ENCODE measurements at places on chromosomes 1 and 21.

DNA sequence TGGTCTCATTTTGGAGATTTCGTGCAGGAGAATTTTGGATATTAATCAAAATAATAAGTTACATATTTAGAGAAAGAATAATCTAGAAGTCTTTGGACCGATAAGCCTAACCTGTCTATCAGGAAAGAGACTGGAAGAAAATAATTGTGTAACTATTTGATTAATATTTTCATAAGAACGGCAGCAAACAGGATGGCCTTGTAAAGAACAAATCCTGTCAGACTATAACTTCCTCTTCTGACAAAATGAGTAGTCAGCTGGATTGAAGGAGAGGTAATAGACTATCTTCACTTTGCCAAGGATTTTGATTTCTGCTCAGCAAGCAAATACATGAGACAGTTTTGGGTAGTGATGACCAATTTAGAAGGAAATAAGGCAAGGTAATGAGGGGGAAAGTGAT lies 12.7 kb upstream of the RYR2 start:
- DNase-seq: no peak

- DNase-seq: no peak
Measured at GRCh38 chr1:226985239-226985838, 45.2 kb downstream of the COQ8A start.

DNA sequence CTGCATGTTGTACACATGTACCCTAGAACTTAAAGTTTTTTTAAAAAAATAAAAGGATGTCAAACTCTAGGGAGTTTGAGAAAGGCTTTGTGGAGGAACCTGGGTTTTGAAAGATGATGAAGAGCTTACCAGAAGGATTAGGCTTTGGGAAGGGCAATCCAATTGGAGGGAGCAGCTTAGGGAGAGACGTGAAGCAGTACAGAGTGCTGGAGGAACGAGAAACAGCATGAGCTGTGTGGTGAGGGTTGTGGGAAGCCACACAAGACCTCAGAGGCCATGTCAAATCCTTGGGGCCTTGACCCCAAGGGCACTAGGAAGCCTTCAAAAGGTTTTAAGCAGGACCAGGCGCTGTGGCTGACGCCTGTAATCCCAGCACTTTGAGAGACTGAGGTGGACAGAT lies 8.4 kb upstream of the KPNA6 start:
- no peak for DNase-seq

DNA sequence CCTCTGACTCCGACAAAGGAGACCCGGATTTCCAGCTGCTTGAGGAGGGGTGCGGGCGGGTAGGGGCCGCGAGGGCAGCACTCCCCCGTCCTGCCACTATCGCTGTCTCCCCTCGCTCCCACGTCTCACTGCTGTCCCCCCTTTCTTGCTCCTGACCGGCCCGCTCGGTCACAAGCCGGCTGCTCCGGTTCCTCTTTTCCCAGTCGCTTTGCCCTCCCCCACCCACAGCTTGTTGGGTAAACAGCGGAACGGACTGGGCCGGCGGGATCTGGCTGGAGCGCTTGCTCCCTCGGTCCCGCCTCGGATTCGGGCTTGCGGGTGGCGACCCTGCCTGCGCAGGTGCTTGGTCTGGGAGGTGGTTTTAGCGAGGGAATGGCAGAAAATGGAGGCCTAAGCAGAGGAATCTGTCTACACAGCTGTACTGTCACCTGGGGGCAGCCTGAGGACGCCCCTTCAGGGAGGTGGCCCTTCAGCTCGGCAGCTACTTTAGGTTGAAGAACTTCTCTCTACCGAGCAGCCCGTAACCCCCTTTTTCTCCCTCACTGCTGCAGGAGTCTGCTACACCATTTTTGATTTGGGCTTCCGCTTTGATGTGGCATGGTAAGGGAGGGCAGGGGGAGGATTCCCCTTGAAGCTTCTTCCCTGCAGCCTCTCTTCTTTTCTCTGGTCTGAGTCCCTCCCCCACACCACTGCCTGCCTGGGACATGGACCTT lies 645 bp downstream of the ATP6V0B start:
- DNase-seq: no peak

GRCh38 chr1:152515434-152515783 lies 1.1 kb downstream of the CRCT1 start:
- DNase-seq: no peak

- DNase-seq: no peak
Measured at GRCh38 chr1:222697826-222698225, 14.5 kb downstream of the AIDA start.

- DNase-seq: no peak
Measured at GRCh38 chr1:57164584-57164983, 198.8 kb upstream of the C8B start.

GRCh38 chr1:203447151-203447550 lies 28.5 kb upstream of the PRELP start:
- DNase-seq: no peak

DNA sequence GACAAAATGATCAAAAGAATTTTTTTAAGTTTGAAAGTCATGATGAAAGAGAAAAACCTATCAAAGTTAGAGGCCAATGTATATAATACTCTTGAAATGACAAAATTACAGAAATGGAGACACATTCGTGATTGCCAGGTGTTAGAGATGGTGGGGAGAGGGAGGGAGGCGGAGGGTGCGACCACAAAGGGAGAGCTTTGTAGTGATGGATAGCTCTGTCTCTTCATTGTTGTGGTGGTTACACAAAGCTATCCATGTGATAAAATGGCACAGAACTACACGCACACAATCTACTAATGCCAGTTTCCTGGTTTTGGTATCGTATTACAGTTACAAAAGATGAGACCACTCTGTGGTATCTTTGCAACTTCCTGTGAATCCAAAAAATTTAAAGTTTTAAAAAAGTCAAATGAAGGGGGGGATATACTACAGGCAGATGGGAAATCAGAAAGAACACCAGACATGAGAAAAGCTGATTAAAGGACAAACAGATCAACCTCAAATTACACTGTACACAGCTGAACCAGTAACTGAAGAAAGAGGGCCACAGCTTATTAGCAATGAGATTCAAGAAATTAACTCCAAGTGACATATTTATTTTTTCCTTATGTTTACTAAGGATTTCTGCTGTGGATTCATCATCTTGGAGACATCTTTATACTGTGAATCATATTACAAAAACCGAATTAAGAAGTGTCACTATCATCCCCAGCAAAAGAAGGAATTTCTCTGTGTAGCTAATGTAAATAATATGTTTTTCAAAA lies 199.1 kb downstream of the SLC45A1 start:
- no peak for DNase-seq

DNA sequence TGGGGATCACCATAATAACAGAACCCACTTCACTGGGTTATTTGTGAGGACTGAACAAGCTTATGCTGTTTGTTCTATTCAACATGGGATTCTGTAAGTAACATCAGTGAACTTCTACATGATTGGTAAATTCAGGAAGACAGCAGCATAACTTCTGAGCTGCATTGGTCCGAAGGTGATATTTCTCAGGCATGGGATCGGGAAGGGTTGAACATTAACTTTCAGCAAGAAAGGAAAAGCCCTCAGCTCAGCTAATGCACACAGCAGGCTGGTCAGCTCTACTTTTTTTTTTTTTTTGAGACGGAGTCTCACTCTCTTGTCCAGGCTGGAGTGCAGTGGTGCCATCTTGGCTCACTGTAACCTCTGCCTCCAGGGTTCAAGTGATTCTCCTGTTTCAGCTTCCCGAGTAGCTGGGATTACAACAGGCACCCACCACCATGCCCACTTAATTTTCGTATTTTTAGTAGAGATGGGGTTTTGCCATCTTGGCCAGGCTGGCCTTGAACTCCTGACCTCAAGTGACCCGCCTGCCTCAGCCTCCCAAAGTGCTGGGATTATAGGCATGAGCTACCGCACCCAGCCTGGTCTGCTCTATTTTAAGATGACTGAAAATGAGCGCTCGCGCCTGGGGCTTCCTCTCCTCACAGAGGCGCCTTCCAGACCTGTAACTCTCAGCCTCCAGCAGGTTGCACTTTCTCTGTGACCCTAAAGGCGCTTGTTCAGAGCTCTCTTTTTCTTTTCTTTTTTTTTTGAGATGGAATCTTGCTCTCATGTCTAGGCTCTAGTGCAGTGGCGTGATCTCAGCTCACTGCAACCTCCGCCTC lies 42.2 kb downstream of the ECE1 start:
- DNase-seq: no peak

DNA sequence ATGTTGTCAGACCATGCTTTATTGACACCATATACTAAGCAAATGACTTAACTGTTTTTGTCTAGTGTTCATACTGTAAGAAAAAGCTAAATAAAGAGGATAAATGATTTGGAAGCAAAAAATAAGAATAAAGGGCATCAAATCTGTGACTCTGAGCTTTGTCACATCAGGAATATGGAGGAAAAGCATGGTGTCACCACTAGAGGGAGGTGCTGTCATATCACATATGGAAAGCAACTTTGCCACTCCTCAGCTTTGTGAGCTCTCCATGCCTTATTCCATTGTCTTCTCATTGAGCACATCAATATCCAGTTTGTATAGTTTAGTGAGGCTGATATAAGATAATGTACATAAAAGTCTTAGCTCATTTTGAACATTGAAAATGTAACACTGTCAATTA lies 20.8 kb upstream of the GBP1 start:
- DNase-seq: no peak

- DNase-seq: no peak
Measured at GRCh38 chr1:17576519-17576853, 37.0 kb downstream of the ARHGEF10L start.

GRCh38 chr1:188237573-188238348 lies 1409.0 kb downstream of the PLA2G4A start:
- DNase-seq: no peak

DNA sequence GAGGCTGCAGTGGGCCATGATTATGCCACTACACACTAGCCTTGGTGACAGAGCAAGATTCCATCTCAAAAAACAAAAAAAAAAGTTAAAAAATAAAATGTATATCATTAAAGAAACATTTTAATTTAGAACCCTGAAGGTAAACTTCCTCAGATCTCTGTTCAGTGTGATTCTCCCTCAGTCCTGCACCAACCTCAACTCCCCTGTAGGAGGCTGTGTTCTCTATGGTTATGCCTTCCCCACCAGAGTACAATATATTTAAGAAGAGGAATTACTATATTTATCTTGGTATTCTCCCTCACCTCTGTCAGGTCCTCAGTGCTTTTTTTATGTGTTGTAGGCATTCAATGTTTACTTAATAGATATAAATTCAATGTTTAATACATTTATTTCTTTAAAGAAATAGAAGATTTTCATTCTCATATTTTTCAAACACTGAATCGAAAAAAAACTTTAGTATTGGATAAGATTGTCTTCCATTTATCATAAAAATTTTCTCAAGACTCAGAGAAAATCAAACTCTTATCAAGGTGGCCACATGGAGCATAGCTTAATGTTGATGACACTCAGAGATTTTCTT lies 4.8 kb upstream of the LRRC8B start:
- no peak for DNase-seq

- no peak for DNase-seq
Measured at GRCh38 chr1:119762409-119762808, 6.3 kb downstream of the HMGCS2 start.

GRCh38 chr1:210541680-210542358 lies 213.1 kb downstream of the HHAT start:
- no peak for DNase-seq

DNA sequence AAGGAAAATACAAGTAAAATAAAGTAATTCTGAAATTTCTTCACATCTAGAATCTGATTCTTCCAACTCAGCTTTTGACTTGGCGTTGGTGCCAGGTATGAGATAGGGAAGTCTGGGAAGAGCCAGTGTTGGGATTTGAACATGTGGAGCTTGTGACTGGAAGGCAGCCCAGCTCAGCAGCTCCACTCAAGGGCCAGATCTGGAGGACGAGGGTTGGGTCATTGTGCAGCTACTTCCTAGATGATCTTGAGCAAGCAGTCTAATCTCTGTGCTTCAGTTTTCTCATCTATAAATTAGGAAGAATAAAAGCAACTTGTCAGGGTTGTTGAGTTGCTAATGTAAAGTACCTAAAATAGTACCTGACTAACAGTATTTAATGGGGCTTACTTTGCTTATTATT lies 5.0 kb downstream of the ADARB1 start:
- no peak for DNase-seq

DNA sequence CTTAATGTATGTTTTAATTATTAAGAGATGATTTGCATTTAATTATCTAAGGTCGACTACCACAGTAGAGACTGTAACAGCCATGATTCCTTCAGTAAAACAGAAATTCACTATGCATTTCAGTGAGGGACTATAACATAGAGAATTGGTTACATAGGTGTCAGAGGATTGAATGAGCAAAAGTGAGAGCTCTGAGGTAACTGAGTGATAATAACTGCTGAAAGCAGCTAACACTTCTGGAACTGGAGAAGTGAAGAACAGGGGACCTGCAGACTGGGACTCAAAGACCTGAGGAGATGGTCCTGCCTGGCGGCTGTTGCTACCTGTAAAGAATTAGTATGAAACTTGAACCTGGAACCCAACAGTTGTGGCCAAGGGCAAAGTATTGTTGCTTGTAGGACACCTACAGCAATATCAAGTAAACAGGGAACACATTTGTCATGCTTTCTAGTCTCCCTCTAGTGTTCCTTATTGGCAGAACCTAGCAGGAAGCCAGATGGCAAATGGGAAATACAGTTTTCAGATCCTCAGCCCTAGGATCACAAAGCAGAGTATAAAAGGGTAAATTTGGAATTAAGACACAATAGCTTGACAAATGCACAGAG lies 110.6 kb downstream of the HS2ST1 start:
- DNase-seq: no peak

DNA sequence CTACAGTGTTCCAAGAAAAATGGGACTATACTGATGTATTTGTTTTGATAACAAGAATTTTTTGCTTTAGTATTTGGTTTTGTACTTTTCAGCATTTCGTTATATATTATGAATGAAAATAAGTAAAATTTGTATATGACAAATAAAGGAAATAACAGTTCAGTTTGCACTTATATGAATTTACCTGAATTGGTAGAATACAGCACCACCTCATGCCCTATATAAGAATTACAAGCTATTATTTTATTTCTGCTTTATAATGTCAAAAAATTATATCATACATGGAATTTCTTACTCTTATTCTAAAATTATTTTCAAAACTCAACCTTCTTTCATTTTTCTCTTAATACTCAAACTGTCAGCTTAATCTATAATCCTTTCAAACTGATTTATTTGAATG lies 14.6 kb downstream of the EFCAB7 start:
- no peak for DNase-seq

DNA sequence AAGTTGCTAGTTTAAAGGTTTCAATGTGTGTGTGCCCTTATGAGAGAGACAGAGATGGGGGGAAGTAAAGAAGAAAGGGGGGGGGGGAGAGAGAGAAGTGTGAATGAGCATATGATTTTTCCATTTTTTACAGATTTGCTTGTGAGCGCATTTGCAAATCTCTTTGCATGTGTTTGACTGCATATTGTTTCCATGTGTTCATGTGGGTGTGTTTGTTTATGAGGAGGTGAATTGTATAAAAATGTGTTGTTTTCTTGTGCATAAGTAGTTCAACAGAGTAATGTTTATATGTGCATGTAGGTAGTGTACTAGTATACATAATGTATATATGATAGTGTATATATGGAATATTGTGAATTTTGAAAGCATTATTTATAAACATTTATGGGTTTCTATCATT lies 205.9 kb upstream of the SPAG17 start:
- DNase-seq: no peak

- DNase-seq: no peak
Measured at GRCh38 chr1:151644001-151644400, 32.2 kb downstream of the SNX27 start.

GRCh38 chr1:82215056-82215852 lies 414.5 kb downstream of the ADGRL2 start:
- DNase-seq: no peak

Measured in stimulated activated CD8-positive, alpha-beta memory T cell treated with anti-CD3 and anti-CD28 coated beads, Interleukin-2, amount 100 ng/mL, for 1 hour (primary cell).